Activated CD8-positive, alpha-beta memory T cell treated with anti-CD3 and anti-CD28 coated beads, Interleukin-2, amount 50 U/mL, for 48 hours (primary cell): ENCODE measurements at places on chromosomes 2 and 18.

- DNase-seq: no peak
These were observed 176.6 kb upstream of the TACR1 start for GRCh38 chr2:75375646-75376582.

- no peak for DNase-seq
These were observed 53.8 kb downstream of the LRPPRC start for GRCh38 chr2:43941966-43942365.

- no peak for DNase-seq
These were observed 123.1 kb downstream of the RAB3GAP1 start for GRCh38 chr2:135175177-135175576.

DNA sequence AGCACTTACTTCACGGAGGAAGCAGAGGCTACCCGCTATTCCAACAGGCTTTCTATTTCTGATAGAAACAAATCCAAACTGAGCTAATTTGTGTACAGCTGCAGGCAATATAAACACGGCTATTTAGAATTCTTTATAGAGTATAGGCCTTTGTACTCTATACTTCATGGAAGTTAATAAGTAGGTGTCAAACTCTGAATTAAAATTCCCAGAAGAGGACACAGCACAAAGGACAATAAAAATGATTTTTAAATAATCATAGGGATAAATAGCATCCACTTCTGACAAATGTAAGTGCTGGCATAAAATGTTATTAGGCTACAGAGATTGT is 261.5 kb downstream of the AFF3 start:
- no peak for DNase-seq

DNA sequence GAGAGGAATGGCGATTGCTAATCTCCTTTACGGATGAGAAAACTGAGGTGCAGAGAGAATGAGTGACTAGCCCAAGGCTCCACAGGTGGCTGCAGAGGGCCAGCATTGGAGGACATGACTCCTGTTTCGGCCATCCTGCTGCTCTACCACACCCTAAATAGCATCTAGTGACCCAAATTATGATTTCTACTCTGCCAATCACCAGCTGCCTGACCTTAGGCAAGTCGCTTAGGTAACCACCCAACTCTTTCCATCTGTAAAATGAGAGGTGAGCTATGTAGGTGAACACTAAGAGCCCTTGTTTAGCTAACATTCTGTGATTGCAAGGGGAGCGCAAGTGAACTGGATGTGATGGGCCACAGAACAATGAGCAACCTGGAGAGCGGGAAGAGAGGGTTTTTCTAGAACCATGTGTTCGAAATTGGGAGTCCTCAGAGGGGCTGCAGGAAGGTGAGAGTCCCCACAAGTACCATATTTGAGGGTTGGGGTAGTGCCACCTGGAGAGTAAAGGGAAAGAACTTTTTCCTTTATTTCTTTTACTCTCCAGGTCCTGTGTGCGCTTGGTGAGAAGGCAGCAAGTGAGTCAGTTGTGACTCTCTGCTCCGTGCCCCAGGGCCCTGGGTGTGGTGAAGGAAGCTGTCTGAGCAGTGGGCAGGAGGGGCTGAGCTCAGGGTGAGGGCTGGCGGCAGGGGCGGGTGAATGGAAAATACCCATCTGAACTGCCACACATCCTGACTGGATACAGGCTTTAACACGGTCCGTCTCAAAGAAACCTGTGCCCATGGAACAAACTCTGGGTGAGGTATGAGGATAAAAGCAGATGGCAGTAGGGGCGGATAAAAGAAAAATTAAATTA is 2.4 kb downstream of the CYP27C1 start:
- DNase-seq: no peak

GRCh38 chr2:169862816-169863215 is 35.6 kb downstream of the UBR3 start:
- DNase-seq: no peak
